ENCODE measurements at places on chromosomes 2 and 18.

- no peak for DNase-seq
These were observed 20.0 kb downstream of the SMC6 start for GRCh38 chr2:17733599-17733998.

- peak; percentile 14 for DNase-seq
These were observed 27.6 kb downstream of the STAT1 start for GRCh38 chr2:190986221-190986953.

DNA sequence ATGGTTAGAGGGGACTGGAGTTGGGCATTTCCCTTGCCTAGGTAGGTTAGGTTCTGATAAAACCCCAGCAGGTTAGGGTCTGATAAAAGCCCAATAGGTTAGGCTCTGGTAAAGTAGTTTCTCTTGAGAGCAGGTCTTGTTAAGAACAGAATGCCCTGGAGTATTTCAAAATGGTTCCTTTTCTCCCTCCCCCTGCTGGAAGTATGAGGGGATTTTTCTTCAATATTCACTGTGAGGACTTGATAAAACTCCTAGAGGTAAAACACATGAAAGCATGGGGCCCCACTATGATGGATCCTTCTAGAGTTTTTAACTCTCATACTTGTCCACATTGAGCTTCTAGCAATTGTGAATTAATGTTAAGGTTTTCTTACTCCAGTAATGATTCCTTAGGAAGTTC, 27.6 kb downstream of the ANKAR start:
- DNase-seq = no peak

- DNase-seq = no peak
These were observed 490.3 kb downstream of the ADCYAP1 start for GRCh38 chr18:1394966-1395365.

GRCh38 chr2:6945087-6945813, 28.0 kb downstream of the RNF144A start:
- no peak for DNase-seq

DNA sequence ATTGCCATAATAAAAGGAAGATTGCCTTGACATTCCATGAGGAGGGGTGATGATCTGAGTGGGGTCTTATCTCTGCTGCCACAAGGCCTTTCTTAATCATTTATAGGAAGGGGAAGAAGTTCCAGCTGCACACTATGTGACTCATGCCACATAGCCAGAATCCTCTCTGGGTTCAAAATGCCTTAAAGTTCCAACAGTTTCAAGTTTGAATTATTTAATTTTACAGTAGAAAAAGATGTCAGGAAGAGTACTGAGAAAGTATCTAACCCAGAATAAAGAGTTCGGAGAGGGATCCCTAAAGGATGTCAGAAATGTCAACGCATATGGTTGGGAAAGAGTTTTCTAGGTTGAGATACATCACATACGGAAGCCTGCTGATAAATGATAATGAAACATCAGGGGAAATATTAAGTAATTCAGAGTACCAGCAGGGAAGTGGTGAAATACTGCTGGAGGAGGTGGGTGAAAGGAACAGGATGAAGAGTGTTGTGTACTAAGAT, 999.9 kb downstream of the TSN start:
- DNase-seq = no peak

DNA sequence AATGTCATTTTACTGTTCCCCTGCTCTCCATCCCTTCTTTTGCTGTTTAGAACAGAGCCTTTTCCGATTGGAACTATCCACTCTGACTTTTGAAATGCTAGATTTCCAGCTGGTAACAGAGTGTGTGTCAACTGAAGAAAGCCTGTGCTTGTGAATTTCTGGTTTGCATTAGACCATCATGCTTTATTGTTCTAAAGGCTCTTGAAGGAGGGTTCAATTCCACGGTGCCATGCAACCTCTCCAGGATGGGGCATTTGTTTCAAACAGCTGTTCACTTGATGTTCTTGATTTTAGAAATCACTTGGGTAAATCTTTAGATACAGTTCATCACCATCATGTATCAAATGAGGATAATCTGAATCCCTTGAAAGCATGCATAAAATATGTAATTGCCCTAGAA, 156.7 kb downstream of the QPCT start:
- DNase-seq = no peak

DNA sequence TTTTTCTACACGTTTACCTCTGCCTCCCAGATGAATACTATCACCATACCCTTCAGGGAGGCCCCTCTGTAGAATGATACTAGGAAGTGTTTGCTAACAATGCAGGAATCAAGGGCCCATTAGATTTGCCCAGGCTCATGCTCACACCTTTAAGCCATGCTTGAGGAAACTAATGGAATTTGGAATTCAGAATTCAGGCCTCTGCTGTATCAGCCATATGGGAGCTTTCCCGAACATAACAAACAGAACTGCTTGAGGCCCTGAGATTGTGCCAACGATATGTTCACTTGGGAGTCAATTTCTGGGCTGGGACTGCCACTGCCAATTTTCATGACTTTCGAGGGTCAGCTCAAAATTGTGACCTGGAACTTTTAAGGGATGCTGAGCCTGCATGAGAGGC, 282.5 kb downstream of the CLIP4 start:
- DNase-seq = no peak

- DNase-seq = peak; percentile 19
These were observed 282.9 kb downstream of the DYSF start for GRCh38 chr2:71736091-71736861.

- no peak for DNase-seq
These were observed 16.5 kb downstream of the SLC4A3 start for GRCh38 chr2:219643788-219644398.

DNA sequence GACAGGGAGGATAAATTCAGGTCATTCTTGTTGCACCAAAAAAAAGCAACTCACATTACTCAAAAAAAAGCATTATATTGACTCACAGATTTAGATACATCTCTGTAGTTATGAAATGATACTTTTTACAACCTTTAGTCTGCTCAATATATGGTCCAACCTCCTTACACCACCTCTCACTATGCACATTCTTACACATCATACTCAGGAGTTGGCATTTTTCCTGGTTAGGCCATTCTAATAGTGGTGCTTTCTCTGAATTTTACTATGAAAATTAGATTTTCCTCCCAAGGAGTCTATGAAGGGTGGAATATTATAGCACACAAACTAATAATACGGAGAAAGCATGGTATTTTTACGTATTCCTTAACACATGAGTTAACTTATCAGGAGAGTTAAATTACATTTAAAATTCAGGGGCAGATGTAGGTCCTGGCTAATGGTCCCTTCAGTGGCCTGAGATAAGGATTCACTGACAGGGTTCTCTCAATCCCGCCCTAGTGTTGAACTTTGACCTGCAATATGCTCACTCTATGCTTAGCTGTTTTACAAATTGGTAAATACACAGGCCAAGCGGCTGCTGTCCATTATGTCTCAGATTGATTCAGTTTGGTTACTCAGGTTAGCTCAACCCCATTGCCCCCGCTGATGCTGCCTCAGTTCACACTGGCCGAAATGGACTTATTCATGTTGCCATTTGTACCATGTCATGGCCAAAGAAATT, 153.6 kb downstream of the NCKAP5 start:
- DNase-seq = no peak

DNA sequence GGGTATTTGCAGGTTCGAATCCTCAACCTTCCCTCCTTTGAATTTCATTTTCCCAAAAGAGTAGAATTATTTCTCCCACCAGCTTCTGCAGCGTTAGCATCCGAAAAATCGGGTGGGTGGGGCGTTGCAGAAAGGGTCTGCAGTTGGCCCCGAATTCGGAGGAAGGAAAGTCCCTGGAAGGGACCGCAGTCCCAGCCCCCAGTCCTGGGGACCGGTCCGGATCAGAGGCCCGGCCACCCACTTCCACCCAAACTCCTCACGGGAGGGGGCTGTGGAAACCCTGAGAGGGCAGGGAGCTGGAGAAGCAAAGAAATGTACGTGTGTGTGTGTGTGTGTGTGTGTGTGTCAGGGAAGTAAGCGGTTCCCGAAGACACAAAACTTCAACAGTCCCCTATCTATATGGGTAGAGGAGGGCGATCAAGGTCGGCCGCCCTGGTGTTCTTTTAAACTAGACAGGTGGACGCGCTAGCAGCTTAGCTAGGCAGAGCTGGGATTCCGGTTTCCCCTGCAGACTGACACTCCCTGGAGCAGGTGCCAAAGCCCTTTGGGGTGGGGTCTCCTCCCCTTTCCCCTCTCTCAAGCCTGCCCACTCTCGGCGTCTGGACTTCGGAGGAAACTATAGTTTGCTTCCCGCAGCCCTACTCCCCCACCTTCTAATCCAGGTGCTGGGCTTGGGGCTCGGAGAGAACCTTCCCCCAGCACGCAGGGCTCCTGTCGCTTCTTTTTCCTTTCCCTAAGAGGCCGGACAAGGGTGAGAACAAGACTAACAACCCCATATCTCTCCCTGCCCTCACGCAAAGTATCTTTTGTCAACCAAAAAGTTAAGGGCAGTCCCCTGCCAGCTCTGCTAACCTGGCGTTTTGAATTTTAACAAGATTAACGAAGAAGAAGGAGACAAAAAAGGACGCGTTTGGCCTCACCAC, 4.8 kb upstream of the ONECUT2 start:
- no peak for DNase-seq

DNA sequence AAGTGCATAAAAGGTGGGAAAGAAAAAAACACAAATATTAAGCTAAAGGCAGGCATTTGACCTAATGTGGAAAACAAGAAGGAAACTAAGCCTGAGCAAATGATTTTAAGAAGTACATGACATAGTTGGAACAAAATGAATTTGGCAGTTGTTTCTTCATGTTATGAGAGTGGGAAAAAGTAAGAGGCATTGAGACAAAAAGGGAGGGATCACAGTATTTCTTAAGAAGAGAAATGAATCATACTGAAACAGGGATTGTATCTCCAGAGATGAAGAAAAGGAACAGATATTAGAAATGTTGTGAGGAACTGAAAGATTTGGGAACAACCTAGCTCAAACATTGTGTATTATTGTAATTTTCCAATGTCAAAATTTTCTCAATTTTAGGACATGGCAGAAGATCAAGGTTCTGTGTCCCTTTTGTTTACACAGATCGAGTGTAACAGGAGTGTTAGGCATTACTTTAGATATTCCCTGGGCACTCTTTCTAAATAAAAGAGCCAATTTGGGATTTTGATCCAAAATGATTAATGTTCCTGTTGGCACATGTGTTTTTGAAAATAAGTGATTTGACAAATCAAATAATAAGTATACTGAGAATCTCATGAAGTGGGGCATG, 98.6 kb downstream of the CALCRL start:
- DNase-seq = no peak

DNA sequence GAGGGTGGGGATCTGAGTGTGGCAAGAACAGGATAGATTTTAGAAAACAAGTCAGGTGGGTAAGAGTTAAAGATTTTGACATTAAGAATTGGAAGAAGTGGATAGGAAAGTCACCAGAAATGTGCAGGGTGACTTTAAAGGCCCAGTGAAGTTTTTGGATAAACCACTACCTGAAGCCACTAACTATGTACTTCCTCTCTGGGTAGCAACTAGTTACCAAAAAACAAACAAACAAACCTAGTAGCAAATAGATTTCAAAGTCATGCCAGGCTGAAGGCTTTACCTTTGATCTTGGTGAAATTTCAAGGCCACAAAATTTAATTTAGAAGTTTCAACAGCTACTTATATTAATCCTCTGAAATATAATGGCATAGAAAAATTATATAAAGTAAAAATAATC, 42.5 kb downstream of the PSMA8 start:
- no peak for DNase-seq

DNA sequence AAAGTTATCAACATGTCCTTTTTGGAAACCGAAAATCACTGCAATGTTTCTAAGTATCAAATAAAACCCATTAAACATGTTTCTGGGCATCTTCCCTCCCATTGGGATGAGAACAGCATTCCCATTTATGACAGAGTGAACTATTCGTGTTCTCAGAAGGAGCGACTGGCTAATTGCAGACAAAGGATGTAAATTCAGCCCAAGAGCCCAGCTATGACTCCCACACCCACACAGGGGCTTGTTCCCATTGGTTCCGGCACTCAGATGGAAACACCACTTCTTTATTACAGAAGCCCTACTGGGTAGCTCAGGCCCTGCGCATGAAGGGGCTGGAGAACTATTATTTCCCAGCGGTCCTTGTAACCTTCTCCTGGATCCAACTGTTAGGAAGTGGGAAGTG, 16.6 kb upstream of the NPAS2 start:
- DNase-seq = no peak

GRCh38 chr2:152466980-152467676, 132.2 kb downstream of the FMNL2 start:
- DNase-seq = no peak

DNA sequence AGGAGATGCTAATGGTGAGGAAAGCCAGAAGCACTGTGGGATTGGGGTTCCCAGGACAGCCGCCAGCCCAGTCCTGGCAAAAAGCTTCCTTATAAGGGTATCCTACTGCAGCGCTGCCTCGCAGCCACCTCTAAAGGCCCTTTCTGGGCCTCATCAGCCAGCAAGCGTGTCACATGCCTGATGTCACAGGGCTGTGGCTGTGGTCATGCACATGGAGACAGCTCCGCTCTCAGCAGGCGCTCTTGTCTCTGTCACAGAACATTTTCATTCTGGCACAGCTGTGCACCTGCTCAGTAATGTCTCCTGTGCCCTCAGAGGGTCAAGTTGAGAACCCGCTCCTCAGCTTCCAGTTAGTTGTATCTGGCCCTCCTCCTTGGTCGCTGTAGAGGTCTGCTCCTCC, 17.7 kb upstream of the MAL start:
- DNase-seq = no peak

- no peak for DNase-seq
These were observed 2.4 kb downstream of the SCG2 start for GRCh38 chr2:223599640-223600380.

GRCh38 chr2:20542269-20542668, 95.4 kb downstream of the RHOB start:
- no peak for DNase-seq

GRCh38 chr2:104577143-104577542, 276.8 kb upstream of the POU3F3 start:
- DNase-seq = no peak

Measured in NCI-H510A (cell line).